ENCODE measurements at places on chromosomes 16 and 17.

DNA sequence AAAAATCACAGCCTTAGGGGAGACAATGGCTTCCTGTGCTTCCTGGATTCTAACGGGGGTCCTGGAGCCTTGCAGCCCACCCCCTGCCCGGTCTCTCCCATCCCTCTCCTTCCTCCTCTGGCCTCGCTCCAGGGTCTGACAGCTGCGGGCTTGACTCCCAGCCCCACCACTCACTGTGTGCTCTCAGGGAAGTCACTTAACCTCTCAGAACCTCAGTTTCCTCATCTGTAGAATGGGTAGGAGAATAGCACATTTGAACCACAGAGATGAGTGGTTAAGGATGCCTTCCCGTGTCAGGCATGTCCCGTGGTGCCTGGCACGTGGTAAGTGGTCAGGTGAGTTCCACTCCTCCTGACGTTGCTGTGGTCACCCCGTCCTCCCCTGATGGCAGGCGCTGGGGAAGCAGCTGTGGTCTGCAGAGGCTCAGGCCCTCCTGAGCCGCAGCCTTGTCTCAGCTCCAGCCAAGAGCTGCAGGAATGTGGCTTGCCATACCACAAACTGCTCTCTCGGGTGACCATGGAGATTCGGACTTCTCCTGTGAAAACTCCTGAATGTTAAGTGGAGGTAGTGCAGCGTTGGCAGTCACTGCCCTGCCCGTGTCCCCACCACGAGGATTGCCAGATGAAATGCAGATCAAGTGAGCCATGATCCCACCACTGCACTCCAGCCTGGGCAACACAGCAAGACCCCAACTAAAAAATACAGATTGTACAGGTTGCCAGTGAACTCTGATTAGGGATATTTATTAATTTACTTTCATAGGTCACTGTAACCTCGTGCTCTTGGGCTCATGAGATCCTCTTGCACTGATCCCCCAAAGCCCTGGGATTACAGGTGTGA, 85.7 kb downstream of the NT5M start:
- no peak for DNase-seq

DNA sequence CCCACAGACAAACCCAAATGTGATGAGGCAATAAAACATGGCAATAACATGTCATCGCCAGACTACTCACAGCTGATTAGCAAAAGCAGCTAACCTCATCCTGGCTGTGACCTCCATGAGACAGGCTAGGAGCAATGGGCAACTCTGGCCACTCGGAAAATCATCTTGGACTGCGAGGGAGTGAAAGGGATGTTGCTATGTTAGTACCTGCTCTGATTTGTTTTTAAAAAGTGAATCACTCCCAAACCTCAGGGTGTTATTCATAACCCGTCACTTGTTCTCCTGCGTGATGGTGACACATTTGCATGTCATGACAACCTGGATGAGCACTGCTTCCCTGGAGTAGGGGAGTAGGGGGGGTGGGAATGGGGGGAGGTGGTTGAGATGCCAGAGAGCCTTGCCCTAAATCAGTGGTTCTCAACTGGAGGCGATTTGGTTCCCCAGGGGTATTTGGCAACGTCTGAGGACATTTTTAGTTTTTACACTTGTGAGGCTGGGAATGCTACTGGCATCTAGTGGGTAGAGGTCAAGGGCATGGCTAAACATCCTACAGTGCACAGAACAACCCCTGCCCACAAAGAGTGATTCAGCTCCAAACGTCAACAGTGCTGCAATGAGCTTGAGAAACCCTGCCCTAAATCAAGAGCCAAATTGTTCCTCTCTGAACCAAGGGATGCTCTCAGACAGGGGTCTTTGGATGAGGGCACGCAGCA, 241.7 kb downstream of the SOX9 start:
- no peak for DNase-seq

- DNase-seq, result no peak
Observed at GRCh38 chr17:63480826-63481487, 4.1 kb downstream of the ACE start.

GRCh38 chr17:39462631-39463375, 1.5 kb downstream of the CDK12 start:
- DNase-seq, result peak; percentile 75

DNA sequence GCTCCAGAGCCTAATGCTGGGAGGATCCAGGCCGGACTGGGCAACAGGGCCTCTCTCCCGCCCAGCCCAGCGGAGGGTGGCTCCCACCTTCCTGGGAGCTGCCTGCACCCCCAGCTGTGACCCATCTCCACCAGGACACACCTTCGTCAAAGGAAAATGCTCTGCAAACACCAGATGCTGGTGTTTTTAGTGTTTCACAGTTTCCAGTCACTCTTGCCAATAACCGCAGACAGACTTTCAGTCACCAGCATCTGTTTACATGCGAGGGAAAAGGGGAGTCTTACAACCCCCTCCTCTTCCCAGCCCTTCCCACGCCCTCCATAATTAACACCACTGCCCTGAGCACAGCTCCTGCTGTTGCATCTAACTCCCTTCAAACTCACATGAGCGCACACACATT, 25.3 kb downstream of the KLHDC4 start:
- DNase-seq, result no peak

DNA sequence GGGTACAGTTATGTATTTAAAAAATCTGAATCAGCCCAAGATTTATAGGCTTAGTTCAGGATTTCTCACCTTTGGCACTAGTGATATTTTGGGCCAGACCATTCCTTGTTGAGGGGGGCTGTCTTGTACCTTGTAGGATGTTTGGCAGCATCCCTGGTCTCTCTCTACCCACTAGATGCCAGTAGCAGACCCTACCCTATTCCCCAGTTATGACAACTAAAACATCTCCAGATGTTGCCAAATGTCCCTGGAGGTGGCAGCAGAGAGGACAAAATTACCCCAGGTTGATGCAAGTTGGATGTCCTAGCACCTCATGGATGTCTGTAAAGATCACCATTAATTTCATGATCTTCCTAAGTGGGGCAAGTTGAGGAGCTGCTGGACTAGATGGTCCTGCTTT, 45.8 kb downstream of the SYT17 start:
- DNase-seq, result no peak

DNA sequence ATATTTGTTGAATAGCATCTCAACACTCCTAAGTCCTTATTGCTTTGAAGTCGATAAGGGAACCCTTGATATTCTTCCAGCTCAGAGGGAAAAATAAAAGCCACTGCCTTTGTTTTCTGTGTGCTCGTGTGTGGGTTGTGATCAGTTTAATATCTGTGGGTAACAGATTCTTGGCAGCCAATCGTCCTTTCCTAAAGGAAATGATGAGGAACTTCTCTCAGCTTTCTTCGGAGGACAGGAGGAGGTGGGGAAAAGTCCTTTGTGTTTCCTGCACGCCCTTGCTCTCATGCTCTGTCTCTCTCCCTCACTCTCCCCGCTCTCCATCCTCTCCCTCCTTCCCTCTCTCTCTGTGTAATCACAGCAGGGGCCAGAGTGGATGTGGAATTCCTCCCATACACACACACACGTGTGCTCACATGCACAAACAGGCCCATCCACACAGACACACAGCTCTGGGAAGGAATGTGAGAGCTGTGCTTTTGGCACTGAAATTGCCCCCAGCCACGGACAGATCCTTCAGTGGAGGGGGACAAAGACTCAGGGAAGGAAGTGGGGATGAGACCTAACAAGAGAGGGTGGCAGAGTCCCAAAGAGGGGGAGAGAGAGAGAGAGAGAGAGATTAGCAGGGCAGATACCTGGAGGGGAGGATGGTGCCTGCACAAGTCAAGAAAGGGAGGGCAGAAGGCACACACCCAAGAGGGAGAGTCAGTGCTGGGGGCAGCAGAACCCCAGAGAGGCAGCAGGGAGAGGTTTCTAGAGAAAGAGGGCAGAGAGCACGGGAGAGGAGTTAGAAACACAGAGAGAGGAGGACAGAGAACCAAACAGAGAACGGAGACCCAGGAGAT, 83.5 kb upstream of the PLCG2 start:
- no peak for DNase-seq

DNA sequence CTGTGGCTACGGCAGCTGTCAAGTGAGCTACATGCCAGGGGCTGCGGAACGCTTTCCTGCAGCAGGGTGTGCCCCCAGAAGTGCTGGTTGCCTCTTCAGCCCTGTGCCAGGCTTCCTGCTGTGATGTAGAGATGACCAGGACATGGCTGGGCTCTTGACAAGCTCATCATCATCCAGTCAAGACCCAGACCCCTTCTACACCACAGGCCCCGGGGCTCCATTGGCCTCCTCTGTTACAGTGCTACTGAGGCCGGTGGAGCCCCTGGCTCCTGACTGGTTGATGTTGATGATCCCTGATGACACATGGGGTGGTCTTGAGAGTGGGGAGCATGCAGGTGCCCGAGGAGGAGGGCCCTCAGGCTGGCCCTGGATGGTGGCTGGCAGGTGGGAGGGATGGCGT, 50.1 kb downstream of the B9D1 start:
- no peak for DNase-seq

DNA sequence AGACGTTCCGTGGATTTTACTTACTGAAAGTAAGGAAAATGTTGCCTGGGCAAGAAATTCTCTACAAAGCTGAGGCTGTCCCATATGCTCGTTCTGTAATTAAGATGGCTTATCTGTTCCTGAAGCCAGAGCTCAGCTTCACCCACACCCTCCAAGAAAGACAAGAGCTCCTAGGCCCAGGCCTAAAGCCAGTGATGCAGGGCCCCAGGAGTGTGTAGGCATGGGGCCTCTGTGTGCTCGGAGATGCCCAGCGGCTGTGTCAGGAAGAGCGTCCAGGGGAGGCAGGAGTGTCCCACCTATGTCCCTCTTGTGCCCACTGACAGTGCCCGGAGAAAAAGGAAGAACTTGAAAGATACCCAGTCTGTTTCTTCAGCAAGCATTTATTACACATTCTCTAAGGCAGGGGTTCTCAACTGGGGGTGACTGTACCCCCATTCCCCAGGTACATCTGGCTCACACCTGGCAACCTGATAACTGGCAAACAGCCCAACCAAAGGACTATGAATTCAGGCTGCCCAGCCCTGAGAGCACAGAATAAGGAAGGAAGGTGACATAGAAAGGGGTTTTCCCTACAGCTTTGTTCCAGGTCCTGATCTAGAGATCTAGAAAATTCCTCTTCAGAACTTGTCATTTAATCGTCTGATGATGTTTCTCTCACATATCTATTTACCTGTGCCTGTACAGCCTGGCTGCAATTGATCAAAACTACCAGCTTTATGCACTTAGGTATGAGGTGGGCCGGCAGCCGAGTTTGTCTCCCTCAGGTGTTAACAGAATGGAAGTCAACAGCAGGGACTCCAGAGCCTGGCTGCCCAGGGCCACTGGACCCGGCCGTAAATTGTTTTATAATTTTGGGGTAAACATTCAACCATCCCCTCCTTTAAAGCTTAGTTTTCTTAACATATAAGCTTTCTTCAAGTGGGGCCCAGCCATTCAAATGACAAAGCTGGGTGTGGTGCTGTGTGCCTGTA, 12.0 kb downstream of the SNN start:
- no peak for DNase-seq

Data from inflammatory macrophage treated with lipopolysaccharide for 1 hour (primary cell).